ENCODE measurements at places on chromosomes 5 and 9.
A peak's percentile ranks its signal among the peaks of the same experiment; 100 is the strongest.

- no peak for DNase-seq
Observed at GRCh38 chr9:117714282-117714681, 10.1 kb downstream of the TLR4 start.

GRCh38 chr5:68699966-68700365 lies 393.8 kb upstream of the SLC30A5 start:
- no peak for DNase-seq

DNA sequence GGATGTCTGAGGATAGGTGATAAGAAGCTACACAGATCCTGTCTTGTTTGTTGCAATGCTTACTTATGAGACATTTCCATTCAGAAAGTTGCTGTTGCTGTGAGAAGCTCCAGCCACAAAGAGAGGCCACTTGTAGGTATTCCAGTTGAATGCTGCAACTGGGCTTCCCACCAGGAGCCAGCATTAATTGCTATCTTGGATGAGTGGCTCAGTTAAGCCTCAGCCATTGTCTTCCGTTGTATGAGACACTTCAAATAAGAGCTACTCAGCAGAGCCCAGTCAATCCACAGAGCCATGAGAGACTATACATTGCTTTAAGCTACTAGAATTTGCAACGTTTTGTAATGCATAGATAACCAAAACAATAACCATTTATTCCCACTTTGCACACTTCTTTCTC lies 104.3 kb upstream of the ARRDC3 start:
- no peak for DNase-seq

DNA sequence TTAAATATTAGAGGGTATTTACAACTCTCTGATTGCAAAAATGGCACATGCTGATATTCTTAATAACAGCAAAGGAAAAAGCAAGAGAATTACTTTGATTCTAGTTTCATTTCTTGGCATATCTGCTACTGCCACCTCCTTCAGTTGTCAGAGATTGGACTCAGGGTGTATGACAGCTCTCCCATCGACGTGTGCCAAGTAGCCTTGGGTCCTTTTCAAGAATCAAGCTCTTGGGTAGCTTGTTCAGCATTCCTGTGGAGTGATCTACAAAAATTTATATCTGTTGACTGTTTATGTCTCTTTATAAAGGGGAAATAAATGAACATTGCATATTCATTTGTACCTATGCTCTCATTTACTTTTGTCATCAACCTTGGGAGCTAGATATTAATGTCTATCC lies 315.6 kb downstream of the PRR16 start:
- DNase-seq, result no peak

GRCh38 chr9:34403554-34404380 lies 27.1 kb upstream of the MYORG start:
- peak; percentile 6 for DNase-seq

DNA sequence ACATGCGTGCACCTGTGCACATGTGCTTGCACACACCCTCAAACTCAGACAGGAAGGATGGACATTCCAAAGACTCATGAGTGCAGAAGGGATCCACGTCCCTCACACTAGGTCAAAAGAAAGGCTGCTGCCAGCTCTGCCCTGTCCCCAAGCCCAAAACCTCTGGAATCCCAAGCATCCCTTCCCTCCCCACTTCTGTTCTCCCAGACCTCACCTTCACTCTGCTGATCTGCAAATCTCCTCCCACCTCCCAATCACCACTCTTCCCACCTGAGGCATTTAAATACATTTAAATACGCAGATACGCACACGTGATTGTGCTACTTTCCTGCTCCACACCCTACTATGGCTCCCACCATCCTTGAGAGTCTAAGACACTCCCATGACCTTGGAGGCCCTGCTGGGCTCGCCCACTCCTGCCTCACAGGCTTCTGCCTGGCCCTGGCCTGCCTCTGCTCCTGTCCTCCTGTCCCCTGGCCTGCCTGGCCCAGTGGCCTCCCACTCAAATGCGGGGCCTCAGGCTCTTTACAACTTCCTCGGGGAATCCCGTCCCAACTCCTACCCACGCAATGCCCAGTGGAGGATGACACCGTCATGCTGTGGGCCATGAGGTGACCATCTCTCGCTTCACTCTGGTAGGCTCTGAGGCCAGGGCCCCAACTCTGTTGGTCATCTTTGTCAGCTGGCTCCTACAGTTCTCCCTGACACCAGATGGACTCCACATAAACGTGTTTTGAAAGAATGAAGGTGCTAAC lies 478.4 kb upstream of the DAP start:
- no peak for DNase-seq

DNA sequence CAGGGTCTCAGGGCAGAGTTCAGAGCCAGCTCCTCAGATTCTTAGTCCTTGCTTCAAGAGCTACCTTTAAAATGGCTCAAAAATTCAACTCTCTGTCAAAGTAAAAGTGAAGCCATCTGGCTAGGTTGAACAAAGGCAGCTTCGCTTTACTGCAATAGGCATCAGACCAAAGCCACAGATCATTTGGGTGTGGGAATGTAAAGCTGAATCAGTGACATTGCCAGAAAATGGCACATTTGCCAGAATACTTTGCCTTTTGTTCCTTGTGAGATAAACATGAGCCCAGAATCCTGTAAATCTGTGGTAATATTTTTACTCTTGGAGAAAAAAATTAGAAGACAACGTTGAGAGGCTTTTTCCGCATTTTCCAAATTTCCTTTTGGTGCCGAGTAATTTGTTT lies 210.5 kb downstream of the PALM2AKAP2 start:
- DNase-seq, result no peak

DNA sequence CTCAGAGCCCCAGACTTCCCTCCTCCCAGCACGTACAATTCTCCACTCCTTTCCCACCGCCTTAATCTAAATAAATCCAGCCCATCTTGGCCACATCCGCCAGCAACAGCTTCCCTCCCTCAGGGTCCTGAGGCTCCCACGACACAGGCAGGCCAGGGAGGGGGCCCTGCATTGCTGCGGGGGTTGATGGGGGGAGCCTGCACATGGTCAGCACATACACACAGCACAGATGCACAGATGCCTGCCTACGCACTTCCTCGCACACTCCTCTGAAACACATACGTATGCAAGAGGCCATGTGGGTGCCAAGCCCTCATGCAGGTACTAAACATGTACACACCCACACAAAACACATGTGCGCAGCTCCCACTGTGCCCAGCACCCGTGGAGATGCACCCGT lies 14.8 kb downstream of the PDGFRB start:
- DNase-seq, result no peak

GRCh38 chr5:161946911-161947310 lies 99.0 kb downstream of the GABRA1 start:
- no peak for DNase-seq

DNA sequence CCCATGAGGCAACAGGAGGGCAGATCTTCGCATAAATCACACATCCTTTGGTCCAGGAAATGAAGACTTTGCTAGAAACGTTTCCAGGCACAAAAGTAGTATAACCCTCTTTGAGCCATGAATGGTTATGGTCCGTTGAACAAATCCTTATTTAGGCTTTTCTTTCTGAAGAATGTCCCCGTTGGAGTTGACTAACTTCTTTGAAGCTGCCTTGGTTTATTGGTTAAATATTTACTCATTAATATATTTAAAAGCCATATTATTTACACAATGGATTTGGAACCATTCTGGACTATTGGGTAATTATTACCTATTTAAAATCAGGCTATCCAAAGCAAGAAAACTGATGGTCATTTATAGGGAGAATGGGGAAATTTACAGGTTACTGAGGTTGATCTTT lies 347.6 kb upstream of the SLC30A5 start:
- DNase-seq, result no peak

- DNase-seq, result no peak
Observed at GRCh38 chr5:74519161-74519571, 121.4 kb downstream of the ENC1 start.

GRCh38 chr5:134508521-134509195 lies 16.8 kb upstream of the JADE2 start:
- no peak for DNase-seq

DNA sequence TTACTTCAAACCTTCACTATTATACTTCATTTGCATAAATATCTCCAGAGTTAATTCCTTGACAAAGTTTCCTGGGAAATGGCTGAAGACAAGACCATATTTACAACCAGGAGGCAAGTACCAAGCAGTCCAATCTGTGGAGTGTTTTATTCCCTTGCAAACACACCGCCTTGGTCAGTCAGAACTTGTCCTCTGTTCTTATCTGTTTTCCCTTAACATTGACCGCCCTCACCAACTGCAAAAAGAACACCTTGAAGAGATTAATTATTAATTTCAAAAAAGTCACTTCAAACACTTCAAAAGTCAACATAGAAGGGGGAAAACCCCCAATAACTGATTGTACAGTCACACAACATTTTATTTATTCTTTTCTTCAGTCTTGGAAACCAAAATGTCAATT lies 269.0 kb upstream of the RGMB start:
- no peak for DNase-seq

DNA sequence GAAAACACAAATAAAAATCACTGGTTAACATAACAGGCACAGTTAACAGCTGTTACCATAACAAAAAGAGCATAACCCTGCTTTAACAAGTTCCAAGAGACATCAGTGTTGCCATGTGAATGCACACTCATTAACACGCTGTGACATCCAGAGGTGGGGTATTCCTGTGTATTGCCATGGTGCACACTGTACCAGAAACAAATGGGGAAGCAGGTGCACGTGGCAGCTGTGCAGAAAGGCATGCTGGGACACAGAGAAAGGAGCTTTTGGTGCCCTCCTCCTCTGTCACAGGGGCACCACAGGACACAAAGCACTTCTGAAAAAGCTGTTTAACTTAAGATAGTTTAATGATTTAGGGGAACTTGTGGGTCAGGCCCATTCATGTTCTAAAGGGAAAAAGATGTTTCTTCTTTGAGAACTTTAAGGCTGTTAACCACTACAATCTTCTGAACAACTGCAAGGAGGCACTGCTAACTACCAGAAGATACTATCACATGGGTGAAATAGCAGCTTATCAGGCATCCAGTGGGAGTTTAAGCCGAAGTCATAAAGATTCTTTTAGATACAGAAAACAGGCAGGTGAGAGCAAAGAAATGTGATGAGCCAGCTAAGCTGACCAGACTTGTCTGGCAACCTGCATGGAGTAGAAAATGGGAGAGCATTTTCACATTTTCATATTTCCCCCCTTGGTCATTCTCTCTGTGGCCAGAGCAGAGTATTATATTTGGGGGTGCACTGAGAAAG lies 56.4 kb upstream of the GOLPH3 start:
- DNase-seq, result peak; percentile 47

GRCh38 chr5:101346906-101347305 lies 443.8 kb upstream of the ST8SIA4 start:
- no peak for DNase-seq

DNA sequence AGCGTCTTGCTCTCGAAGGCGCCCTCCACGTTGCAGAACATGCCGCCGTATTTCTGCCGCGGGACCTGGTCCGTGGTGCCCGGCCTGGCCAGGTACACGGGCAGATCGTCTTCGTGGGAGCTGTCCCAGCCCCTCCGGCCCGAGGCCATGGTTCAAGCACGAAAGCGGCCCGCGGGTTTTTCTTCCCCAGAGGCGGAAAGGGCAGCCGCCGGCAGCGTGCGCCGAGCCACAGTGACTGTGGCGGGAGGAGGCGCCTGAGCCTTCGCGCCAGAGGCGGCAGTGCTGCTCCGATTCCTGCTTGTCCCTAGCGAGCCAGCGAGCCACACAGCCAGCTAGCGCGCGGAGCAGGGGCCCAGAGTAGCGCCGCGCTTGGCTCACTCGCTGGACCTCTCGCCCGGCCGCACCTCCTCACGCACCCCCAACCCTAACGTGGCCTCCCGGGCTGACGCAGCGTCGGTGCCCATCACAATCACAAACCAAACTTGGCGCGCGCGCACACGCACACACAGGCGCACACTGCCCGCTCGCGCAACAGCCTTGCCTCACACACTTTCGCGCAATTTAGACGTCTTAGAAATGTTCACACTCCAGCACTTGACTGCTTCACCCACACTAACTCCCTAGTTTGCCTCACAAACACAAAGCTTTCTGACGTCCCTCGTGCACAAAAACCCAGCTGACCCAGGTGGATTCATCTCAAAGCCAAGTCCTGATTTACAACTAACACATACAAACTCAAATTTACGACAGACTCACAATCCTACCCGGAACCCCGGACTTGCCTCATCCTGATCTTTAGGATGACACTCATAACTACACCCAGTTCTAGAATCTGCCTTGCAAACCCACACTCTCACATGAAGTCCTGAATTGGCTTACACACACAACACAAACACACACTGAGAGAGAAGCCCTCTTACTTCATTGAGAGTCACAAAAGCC lies at the start of gene DPYSL3:
Gene DPYSL3, minus strand, starts transcription at position 359 of the 942 bp plus-strand sequence. Its CDS starts 210 bp downstream, at position 149.
- no peak for DNase-seq

- no peak for DNase-seq
Observed at GRCh38 chr9:132210472-132211145, 48.8 kb downstream of the NTNG2 start.

- no peak for DNase-seq
Observed at GRCh38 chr9:70561111-70561510, 146.7 kb upstream of the KLF9 start.

DNA sequence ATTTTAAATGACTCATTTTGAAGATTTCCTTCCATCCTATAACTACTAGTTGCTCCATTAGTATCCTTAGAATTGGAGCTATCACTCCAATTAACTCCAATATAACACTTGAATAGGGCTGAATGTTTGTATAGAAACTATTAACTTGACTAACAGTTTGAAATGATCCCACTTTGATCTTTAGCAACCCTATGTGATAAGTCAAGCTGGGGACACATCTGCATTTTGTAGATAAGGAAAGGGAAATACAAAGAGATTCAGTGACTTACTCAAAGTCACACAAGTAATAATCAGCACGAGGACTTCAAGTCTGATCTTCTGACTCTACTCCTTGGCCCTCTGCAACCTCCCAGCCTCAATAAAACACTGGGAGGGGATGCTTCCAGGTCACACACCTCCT lies 101.1 kb downstream of the TMEM215 start:
- DNase-seq, result no peak

GRCh38 chr5:169149317-169149716 lies 151.6 kb downstream of the SLIT3 start:
- DNase-seq, result no peak

- peak; percentile 85 for DNase-seq
Observed at GRCh38 chr5:172479034-172479783, 24.9 kb upstream of the SH3PXD2B start.

GRCh38 chr9:17648516-17648915 lies 69.7 kb downstream of the SH3GL2 start:
- no peak for DNase-seq

- DNase-seq, result no peak
Observed at GRCh38 chr5:56175488-56175887, 57.6 kb downstream of the ANKRD55 start.

DNA sequence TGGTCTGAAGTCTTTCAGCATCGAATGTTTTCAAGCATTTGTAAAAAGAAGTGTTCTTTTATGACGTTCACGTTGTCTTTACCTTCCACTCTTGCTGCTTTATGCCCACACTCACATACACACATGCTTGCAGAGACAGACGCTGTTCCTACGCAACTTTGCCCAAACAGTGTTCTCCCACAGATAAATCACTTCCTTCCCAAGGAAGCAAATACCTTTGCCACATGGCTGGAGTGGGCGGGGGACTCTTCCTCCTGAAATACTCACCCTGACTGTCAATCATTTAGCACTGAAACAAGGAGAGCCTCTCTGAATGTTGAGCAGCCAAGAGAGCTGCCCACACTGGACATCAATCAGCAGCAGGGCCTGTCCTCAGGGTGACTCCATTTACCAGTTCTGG lies 22.4 kb upstream of the ASTN2 start:
- no peak for DNase-seq

GRCh38 chr5:6902094-6902493 lies 188.9 kb downstream of the TENT4A start:
- no peak for DNase-seq

All from GDM1 (cell line).